Activated T-cell treated with anti-CD3 and anti-CD28 coated beads for 1 hour (primary cell): ENCODE measurements at places on chromosomes 4 and X.

- no peak for DNase-seq
Measured at GRCh38 chr4:99668472-99668871, 10.8 kb upstream of the C4orf54 start.

GRCh38 chrX:72071213-72071612 is 60.5 kb downstream of the RTL5 start:
- no peak for DNase-seq

- DNase-seq, result no peak
Measured at GRCh38 chrX:106997611-106998010, 2.4 kb downstream of the MORC4 start.

DNA sequence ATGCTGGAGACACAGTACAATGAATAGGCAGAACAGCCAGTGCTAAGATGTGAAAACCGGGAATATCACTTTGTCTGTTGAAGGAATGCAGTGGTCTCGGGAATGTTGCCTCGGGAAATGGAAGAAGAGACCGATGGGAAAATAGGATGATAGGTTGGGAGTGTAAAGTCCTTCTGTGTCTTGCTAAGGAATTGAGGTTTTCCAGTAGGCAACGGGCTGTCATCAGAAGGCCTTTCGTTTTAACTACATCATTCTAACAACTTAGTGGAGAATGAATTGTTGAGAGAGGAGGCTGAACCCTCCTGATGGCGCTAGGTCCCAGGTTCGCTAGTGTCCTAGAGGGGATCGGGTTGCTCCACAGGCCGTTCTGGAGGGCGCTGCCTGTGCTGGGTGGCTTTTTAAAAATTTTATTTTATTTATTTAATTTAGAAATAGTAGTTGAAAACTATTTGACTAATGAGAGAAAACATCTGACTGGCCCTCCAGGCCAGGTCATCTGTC is 730 bp downstream of the VBP1 start:
- no peak for DNase-seq

DNA sequence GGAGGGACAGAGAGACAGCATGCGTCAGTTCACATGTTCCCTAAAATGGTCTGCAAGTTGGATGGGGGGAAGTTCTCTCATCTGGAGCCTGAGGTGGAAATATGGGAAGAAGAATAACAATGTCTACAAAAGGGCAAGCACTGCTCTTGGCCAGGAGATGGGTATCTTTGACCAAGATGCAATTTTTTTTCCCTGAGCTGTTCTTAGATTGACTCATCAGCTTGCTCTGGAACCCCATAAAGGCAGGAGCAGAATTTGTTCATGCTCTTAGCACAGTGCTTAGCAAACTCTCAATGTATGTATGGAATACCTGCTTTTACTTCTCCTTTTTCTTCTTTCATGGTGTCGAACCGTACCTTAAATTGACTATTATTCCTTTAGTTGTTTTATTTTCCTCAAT is 90.5 kb upstream of the ZNF827 start:
- DNase-seq, result no peak

DNA sequence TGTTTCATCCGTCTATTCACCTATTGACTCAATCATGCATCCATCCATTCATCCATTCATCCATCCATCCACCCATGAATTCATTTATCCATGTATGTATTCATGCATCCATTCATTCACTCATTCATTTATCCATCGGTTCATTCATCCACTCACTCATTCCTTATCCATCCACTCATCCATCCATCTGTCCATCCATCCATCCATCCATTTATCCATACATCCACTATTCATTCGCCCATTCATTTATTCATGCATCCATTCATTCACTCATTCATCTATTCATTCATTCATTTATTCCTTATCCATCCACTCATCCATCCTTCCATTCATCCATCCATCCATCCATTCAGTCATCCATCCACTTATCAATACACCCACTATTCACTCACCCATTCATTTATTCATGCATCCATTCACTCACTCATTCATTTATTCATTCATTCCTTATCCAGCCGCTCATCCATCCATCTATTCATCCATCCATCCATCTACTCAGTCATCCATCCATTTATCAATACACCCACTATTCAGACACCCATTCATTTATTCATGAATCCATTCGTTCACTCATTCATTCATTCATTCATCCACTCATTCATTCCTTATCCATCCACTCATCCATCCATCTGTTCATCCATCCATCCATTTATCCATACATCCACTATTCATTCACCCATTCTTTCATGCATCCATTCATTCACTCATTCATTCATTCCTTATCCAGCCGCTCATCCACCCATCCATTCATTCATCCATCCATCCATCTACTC is 11.2 kb downstream of the P2RY8 start:
- DNase-seq, result no peak

DNA sequence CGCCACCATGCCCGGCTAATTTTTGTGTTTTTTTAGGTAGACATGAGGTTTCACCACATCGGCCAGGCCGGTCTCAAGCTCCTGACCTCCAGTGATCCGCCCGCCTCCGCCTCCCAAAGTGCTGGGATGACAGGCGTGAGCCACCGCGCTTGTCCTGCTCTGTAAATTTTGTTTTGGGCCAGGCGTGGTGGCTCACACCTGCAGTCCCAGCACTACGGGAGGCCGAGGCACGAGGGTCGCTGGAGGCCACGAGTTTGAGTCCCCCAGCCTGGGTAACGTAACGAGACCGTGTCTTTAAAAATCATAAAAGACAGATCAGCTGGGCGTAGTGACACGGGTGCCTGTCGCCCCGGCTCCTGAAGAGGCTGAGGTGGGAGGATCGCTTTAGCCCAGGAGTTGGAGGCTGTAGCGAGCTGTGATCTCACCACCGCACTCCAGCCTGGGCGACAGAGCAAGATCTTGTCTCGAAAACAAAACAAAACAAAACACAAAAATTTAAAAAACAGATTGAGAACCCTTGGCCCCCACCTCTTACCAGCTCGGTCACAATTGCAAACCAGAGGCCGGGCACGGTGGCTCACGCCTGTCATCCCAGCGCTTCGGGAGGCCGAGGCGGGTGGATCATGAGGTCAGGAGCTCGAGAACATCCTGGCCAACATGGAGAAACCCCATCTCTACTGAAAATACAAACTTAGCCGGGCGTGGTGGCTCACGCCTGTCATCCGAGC is 34.0 kb upstream of the PPP2R3B start:
- DNase-seq, result no peak

- DNase-seq, result no peak
Measured at GRCh38 chrX:119040432-119040831, 32.4 kb upstream of the CT47C1 start.

GRCh38 chrX:100623001-100623400 is 13.6 kb downstream of the TSPAN6 start:
- DNase-seq, result no peak

DNA sequence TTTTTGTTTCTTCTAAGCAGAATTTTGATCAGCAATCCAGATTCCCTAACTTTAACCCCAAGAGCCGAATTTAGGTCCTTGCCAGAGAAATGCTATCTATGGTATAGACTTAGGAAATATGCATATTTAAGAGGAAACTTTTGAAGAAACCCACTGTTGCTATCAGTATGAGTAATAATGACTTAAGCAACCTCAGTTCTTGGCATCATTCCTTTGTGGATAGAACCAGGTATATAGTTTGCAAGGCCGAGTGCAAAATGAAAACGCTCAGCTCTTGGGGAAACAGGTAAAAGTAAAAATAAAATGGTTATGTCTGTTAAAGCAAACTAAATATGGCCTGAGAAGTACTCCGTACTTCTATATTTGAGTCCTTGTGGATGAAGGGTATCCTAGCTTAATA is 78.1 kb downstream of the ARSF start:
- no peak for DNase-seq

GRCh38 chrX:50579955-50580354 is 109.3 kb upstream of the DGKK start:
- DNase-seq, result peak; percentile 2

DNA sequence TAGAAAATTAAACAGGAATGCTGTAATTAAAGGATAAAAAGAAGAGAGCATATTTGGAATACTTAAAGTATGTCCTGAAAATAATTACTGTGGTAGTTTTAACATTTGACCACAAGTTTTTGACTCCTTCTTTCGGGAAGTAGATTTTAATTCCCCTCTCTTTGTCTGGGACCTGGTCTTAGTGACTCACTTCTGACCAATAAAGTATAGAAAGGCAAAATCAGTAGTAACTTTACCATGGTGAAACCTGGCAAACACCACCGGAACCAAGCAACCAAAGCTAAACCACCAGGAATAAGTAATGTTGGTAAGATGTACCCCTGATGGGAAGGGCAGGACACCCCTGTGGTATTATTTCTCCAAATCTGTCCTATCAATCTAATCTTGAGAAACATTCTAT is 314.8 kb downstream of the PDHA2 start:
- DNase-seq, result no peak
